Stimulated activated CD4-positive, alpha-beta T cell treated with anti-CD3 and anti-CD28 coated beads, Interleukin-15, amount 100 ng/mL, for 48 hours (primary cell): ENCODE measurements at places on chromosomes 12 and 14.

GRCh38 chr12:101763246-101763931 lies 24.1 kb upstream of the SYCP3 start:
- DNase-seq: no peak

DNA sequence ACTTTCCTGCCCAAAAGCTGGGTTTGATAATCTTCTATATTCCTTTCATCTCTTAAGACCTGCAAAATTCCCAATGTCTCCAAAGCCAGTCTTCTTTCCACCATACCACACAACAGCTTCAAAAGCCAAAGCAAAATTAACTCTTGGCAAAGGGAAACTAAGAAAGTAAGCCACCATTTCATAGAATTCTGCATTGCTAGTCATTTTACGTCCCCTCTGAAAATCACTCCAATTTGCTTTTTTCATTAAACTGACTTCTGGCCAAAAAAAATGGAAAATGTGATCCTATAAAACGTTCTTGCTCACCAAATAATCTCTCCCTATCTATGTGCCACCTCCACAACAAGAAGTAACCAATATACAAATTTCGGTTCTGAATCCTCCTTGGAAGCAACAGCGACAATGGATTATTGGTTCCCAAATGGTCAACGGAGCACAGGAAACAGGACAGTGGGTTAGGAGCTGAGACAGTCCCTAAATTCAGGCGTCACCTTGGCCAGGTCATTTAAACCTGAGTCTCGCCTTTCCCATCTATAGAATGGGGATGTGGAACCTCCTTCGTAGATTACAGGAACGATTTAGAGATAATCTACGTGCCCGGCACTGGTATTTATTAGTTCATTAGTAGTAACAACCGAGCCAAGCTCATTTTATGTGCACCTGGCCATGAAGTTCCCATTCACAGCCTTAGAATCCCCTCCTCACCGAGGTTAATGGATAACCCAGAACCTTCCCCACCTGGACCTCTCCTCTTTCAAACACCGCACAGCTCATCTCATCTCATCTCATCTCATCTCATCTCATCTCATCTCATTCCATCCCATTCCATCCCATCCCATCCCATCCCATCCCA lies 1.2 kb downstream of the NT5DC3 start:
- no peak for DNase-seq

DNA sequence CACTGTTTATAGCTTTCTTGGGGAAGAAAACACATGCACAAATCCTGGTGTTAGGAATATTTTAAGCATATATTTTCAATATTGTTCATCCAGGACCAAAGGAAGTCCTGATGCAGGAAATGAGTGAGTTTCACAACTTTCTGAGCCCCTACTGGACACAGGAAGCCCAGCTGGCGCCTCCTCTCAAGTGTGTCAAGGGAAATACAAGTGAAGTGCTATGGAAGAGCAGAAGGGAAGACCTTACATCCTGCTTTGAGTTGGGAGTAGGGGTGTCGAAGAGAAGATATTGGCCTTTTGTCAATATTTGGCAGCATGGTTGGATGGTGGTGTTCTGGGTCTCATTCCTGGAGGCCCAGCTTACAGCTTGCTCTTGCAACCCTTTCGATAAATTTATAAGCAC lies 66.1 kb upstream of the ZDHHC17 start:
- no peak for DNase-seq

DNA sequence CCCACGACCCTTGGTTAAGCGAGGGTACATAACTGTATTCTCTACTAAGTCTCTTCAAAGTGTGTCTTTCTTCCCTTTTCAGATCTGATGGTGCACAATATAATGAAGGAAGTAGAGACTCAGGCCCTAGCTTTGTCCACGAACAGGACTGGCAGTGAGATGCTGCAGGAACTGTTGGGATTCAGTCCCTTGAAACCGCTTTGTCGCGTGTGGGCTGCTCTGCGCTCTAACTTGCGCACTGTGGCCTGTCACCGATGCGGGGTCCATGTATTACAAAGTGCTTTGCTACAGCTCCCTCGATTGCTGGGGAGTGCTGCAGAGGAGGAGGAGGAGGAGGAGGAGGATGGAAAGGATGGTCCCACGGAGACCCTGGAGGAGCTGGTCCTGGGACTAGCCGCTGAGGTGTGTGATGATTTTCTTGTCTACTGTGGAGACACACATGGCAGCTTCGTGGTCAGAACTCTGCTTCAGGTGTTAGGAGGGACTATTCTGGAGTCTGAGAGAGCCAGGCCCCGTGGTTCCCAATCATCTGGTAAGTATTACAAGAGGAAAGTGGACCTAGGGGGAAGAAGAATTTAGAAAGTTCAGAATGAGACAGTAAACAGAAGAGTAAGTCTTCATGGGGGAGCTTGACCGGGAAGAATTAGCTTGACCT lies 803 bp downstream of the NOP9 start:
- no peak for DNase-seq

- DNase-seq: no peak
These were observed 84.6 kb downstream of the ESR2 start for GRCh38 chr14:64209444-64210131.

GRCh38 chr12:129532707-129533499 lies 370.9 kb downstream of the TMEM132D start:
- no peak for DNase-seq

- DNase-seq: no peak
These were observed 273.1 kb upstream of the RTL1 start for GRCh38 chr14:101176535-101177205.

GRCh38 chr12:16555630-16556029 lies 50.3 kb downstream of the LMO3 start:
- DNase-seq: no peak

DNA sequence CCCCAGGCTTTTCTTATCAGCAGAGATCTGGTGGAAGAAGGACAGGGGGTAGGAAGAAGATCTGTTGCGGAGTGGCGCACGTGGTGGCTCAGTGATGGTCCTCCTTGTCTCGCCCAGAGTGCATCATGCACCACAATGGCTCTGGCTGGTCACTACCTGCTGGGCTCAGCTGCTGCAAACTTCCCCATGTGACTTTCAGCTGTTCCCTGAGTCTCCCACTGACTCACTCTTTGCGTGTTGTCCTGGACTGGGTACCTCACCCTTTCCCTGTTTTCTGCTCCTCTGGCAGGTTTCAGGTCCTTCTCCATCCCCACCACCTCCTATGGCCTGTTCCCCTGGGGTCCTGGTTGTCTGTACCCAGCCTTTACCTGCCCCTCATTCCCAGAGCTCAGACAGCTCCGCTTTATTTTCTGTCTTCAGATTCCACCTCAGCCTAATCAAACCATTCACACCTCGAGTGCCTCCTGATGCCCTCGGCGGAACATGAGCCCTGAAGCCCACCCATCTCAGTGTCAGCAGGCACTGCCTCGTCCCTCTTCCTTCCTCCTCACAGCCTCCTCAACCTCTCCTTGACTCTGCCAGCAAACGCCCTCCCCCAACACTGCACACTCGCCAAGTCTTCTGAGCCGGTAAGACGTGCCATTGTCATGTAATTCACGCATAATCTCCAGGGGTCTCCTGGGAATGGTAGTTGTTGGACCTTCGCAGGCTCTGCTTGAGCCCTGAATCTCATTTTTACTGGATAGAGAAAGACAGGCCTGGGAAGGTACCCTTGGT lies 1.8 kb downstream of the C1R start:
- no peak for DNase-seq

- no peak for DNase-seq
These were observed 59.6 kb downstream of the PRKD1 start for GRCh38 chr14:29868000-29868399.

- no peak for DNase-seq
These were observed 42.9 kb upstream of the KCNA5 start for GRCh38 chr12:5000658-5001385.

DNA sequence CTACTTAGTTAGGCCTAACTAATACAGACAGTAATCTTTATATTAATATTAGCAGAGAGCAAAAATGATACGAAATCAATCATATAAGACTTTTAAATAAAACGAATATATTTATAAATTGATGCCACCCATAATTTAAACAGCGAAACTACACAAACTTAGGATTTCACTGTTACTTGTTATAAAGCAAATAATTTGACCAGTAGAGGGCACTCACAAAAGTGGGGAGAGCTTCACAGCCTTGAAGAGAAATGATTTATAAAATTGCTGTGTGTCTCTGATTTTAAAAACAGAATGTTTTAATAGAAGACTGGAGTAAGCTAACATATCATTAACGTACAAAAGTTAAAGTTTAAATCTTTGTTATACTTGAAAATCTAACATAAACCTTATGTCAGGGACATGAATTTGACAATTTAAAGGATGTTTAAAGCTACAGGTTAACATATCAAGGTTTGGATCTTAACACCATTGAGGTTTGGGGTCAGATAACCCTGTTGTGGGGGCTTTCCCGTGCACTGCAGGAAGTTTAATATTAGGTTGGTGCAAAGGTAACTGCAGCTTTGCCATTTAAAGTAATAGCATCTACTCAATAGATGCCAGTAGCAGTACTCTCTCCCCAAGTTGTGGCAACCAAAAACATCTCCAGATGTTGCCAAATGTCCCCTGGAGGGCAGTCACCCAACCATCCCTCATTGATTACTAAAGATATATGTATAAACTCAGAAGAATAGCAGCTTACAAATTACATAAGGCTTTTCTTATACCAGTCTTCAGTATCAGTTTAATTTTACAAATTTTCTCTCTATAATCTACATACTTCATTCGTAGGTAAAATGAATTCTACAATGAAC lies 9.3 kb downstream of the KRAS start:
- no peak for DNase-seq

DNA sequence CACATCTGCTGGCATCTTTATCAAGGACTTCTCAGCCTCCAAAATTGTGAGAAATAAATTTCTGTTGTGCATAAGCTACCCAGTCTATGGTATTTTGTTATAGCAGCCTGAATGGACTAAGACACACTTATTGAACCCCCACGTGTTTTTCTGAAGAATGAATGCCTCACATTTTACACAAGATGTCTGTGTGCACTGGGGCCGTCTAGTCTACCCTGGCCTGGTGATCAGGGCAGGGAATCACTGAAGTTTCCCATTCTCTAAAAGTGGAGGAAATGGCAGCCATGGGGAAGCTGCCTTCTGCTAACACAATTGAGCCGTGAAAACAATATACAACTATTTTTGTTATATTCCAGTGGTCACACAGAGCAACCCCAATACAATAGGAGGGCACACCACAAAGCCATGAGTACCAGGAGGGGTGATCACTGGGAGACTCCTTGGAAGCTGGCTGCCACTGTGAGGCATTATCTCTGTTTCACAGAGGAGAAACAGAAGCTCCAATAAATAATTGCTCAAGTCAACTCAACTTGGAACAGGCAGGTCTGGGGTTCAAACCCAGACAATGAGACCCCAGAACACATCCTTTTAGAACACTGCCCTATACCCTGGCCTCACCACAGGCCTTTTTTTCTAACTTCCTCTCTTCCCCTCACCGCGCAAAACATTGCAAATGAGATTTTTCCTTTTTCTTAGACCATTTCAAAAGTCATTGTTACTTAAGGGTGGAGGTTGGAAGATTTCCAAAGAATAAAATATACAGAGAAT lies 18.3 kb upstream of the LTA4H start:
- DNase-seq: no peak

DNA sequence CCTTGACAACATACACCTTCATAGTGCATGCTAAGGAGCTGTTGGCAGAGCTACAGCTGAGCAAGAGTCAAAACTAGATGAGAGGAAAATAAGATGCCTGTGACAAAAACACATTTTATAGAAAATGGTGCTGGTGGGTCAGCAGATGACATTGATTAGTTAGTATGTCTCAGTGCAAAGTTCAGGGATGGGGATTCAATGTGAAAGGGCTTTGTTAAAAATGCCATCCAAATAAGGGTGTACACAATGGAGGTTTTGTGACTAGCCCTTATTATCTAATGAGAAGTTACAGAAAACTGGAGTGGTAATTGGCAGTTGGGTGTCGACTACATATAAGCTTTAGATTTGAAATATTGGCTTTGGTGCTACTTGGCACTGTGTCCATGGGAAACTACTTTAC lies 169.0 kb downstream of the MON2 start:
- DNase-seq: no peak

GRCh38 chr12:40648519-40648918 lies 43.7 kb upstream of the CNTN1 start:
- no peak for DNase-seq

DNA sequence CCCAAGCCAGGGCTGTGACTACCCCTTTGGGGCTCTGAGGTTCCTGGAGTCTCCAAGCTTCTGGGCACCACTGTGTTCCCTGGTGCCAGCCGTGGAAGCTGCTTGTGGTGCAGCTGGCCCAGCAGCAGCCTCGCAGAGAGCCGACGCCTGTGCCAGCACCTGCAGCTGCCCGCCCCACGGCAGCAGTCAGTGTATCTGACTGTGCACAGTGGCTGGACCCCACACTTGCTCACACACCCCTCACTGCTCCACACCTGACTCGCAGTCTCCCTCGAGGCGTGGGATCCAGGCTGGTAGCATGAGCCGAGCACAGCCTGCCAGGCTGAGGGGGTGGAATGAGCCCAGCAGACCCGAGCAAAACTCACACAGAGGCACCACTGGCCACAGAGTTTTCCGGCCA lies 325.2 kb downstream of the PCNX1 start:
- no peak for DNase-seq

DNA sequence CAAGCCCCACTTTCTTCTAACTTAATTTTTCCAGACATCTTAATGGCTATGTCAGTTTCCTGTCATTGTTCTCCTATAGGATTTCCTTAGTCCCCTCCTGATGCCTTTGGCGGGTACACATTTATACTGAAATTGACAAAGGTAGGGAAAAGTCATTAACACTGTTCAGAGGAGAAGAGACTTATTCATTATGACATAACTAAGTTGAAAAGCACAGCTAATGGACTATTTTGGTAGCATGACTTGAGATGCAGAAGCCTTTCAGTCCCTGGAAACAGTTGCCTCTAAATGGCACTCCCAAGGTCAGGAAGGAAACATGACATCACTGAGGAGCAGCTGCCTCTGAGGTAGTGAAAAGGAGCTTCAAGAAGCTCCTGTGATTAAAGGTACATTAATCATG lies 317.5 kb upstream of the KITLG start:
- DNase-seq: no peak

DNA sequence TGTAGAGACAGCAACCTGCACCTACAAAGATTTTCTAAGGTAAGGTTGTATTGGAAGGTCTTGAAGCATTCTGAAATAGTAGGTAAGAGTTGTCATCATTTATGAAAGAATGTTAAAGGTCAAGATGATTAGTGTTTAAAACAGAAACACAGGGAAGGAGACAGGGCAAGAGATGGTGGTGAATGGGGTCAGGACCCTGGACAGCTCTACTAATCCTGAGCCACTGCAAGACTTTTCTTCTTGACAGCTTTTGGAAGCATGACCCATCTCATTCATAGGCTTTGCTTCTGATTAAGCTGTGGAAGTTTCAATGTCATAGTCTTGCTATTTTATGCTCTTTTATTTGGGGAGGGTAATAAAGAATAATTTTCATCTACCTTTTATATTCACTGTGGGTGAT lies 75.5 kb upstream of the CAND1 start:
- DNase-seq: no peak

- no peak for DNase-seq
These were observed 37.0 kb downstream of the LIMA1 start for GRCh38 chr12:50246197-50246865.

GRCh38 chr12:53324113-53324778 lies 2.8 kb upstream of the AAAS start:
- peak; percentile 35 for DNase-seq

GRCh38 chr12:58459191-58459590 lies 461.1 kb downstream of the LRIG3 start:
- no peak for DNase-seq
